ENCODE measurements at places on chromosomes 5 and 9. TPM values are rescaled to one million over a fixed set of nuclear protein-coding genes. Genes with fewer than 3 reads are reported as not detected.

C5orf22 gene
- total RNA-seq, result 19.3 TPM

MYMK gene
- total RNA-seq, result not detected

ZDHHC11 gene
- total RNA-seq, result 25.6 TPM

IFNK gene
- total RNA-seq, result not detected

LCN15 gene
- not detected for total RNA-seq
